ENCODE measurements at places on chromosomes 4 and X. TPM values are rescaled to one million over a fixed set of nuclear protein-coding genes. Genes with fewer than 3 reads are reported as not detected.

SRPX2 gene
- 2.4 TPM for total RNA-seq

USP53 gene
- 8.5 TPM for total RNA-seq

PNMA3 gene
- total RNA-seq, result 0.19 TPM

SHISA3 gene
- not detected for total RNA-seq

FGFR3 gene
- 2.2 TPM for total RNA-seq

NIPAL1 gene
- 0.83 TPM for total RNA-seq

PIGA gene
- 6.0 TPM for total RNA-seq

Data from A549 treated with CORT108297 at 1 μM for 4 hours (cell line).